Suprapubic skin (tissue), 4 donors: ENCODE measurements at places on chromosomes 1 and 21. TPM values are rescaled to one million over a fixed set of nuclear protein-coding genes. Genes with fewer than 3 reads are reported as not detected.
A peak's percentile ranks its signal among the peaks of the same experiment; 100 is the strongest.

DNA sequence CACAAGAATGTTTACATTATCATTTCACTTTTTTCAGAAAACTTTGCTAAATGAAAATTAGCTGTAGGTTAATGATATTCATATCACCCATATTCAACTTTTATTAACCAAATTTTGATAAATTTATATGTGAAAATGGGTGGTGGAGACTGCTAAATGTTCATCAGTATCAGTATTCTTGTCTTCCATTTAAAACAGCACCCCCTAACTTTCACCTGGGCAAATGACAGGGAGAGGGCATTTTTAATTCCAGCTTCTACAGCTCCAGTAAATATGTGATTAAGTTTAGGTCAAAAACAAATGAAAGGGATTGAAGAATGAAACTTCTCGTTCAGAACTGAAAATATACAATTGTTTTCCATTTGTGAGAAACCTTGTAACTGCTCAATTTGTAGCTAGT is 722.2 kb downstream of the KCNT2 start:
- H3K27ac ChIP-seq: no peak overlapping the region
- H3K4me3 ChIP-seq: no peak overlapping the region
- DNase-seq: no peak
- H3K36me3 ChIP-seq: no peaks in the 10 kb centered on the region
- no peaks in the 10 kb centered on the region for H3K27me3 ChIP-seq

DNA sequence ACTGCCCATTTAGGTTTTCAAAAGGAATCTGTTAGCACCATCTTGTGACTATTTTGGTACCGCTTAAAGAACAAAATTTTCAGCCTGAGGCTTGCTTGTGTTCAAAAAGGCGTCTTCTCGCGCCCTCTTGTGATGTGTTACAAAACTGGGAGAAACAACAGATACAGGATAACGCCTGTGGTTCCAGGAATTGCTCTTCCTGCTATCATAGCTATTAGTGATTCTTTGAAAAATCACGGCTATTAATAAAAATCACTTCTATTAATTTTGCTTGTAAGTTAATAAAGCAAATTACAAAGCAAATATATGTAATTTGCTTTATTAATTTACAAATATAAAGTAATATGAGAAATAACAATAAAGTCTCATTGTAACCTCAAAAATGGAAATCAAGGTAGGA is 82.2 kb upstream of the ABCD3 start:
- no peaks in the 10 kb centered on the region for H3K36me3 ChIP-seq
- H3K4me3 ChIP-seq: no peak overlapping the region
- peaks cover 8% of the 10 kb centered on the region for H3K4me1 ChIP-seq
- H3K27ac ChIP-seq: no peak overlapping the region

- peak overlapping the region; percentile 91 for H3K4me3 ChIP-seq
- peaks cover 27% of the 10 kb centered on the region for H3K4me1 ChIP-seq
- peaks cover 5% of the 10 kb centered on the region for H3K36me3 ChIP-seq
- peak overlapping the region; percentile 79 for H3K27ac ChIP-seq
Measured at GRCh38 chr1:151146072-151146411, 389 bp downstream of the SEMA6C start.

Gene ASCL5
- not detected for total RNA-seq

Gene TNFRSF9
- not detected for total RNA-seq

Gene CLCA1
- total RNA-seq: not detected

- H3K4me3 ChIP-seq: no peak overlapping the region
- no peaks in the 10 kb centered on the region for H3K27me3 ChIP-seq
- peaks cover 2% of the 10 kb centered on the region for H3K4me1 ChIP-seq
- no peak for DNase-seq
- H3K27ac ChIP-seq: no peak overlapping the region
- no peaks in the 10 kb centered on the region for H3K36me3 ChIP-seq
Measured at GRCh38 chr1:230763927-230764591, 16.9 kb downstream of the CAPN9 start.

- H3K4me1 ChIP-seq: peaks cover 39% of the 10 kb centered on the region
- H3K27ac ChIP-seq: no peak overlapping the region
- no peak for DNase-seq
- no peaks in the 10 kb centered on the region for H3K27me3 ChIP-seq
Measured at GRCh38 chr1:16349847-16350406, 2.4 kb downstream of the FBXO42 start.

DNA sequence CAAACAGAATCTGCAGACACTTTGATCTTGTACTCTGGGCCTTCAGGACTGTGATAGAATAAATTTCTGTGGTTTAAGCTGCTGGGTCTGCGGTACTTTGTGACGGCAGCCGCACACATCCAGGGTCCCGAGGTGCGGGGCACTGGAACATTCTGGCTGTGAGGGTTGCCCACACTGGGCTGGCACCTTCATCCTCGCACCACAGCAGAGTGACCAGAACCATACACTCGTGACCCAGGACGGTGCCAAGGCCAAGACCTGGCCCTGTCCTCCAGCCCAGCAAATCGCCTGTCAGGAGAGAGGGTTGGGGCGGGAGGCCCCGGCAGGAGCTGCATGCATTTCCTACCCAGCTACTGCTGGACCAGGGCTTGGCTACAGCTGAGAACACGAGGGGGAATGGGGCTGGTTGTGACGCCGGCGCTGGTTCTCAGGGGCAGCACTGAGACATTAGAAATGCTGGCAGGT is 2.6 kb upstream of the FTCD start:
- peak; percentile 39 for DNase-seq
- peaks cover 17% of the 10 kb centered on the region for H3K4me1 ChIP-seq
- no peak overlapping the region for H3K4me3 ChIP-seq
- H3K36me3 ChIP-seq: no peaks in the 10 kb centered on the region

DNA sequence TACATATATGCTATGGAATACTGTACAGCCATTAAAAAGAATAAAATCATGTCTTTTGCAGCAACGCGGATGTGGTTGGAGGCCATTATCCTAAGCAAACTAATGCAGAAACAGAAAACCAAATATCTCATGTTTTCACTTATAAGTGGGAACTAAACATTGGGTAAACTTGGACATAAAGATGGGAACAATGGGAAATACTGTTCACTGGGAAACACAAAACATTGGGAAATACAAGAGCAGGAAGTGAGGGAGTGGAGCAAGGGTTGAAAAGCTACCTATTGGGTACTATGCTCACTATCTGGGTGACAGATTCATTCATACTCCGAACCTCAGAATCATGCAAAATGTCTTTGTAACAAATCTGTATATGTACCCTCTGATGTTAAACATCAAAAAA is 17.3 kb upstream of the PPT1 start:
- peaks cover 10% of the 10 kb centered on the region for H3K27me3 ChIP-seq
- DNase-seq: no peak
- no peaks in the 10 kb centered on the region for H3K4me1 ChIP-seq
- no peak overlapping the region for H3K27ac ChIP-seq

GRCh38 chr1:77824694-77825093 is 45.2 kb downstream of the MIGA1 start:
- H3K4me1 ChIP-seq: peaks cover 6% of the 10 kb centered on the region
- H3K27ac ChIP-seq: no peak overlapping the region
- H3K4me3 ChIP-seq: no peak overlapping the region

DNA sequence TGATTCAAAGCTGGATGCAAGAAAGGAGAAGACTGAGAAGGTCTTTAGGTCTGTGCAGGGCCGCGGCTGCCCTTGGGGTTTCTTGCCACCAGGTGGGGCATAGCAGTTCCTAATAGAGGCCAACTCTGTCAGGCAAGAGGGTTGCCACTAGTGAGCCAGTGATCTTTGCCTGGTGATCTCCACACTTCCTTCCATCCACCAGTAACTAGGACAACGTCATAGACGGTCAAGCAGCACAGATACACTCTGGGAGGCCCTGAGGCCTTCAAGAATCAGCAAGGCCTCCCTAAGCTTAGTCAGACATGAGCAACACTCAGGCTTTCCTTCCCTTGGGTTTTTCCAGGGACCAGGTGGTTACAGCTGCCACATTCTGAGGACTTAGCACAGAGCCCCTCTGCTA is 32.9 kb upstream of the ATP2B4 start:
- DNase-seq: no peak
- H3K27ac ChIP-seq: no peak overlapping the region
- H3K4me3 ChIP-seq: no peak overlapping the region
- no peaks in the 10 kb centered on the region for H3K27me3 ChIP-seq
- no peaks in the 10 kb centered on the region for H3K36me3 ChIP-seq

GRCh38 chr1:154324669-154325582 is at the start of gene ATP8B2:
TSS of gene ATP8B2 (plus strand) at chr1:154325525. CDS start at chr1:154328142, 2,617 bp downstream.
- no peaks in the 10 kb centered on the region for H3K36me3 ChIP-seq
- peak; percentile 85 for DNase-seq
- peaks cover 55% of the 10 kb centered on the region for H3K4me1 ChIP-seq
- peak within 1 kb of the TSS; percentile 75 for H3K4me3 ChIP-seq

DNA sequence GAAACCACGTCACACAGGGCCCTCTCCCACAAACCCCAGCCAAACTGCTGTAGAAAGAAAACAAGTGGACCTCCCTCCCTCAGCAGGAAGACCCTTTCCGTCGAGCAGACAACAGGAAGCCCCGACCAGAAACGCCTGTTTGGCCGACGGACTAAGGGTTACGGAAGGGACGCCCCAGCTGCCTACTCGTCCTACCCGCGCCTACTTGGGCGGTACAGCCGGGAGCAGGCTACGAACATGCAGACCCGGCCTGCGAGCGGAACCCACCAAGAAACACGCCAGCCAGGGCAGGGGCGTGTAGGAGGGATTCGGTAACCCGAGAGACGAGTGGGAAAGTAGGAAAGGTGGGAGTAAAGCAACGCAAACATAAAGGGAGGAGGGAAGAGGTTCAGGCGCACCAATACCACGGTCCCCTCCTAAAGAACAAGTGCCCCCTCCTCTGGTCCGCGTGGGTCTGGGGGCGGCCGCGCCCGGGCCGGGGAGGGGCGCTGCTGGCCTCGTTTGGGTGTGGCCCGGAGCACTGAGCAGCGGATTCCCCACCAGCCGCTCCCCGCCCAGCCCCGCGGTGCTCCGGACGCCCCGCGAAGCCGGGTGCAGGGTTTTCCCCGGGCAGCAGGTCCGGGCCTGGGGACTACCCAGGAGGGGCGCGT is 450 bp downstream of the S100A10 start:
- peak overlapping the region; percentile 95 for H3K27ac ChIP-seq
- H3K27me3 ChIP-seq: no peaks in the 10 kb centered on the region

- H3K27ac ChIP-seq: no peak overlapping the region
- H3K4me3 ChIP-seq: no peak overlapping the region
- H3K36me3 ChIP-seq: no peaks in the 10 kb centered on the region
- DNase-seq: no peak
- peaks cover 46% of the 10 kb centered on the region for H3K27me3 ChIP-seq
Measured at GRCh38 chr1:1075148-1075935, 1.2 kb upstream of the RNF223 start.

DNA sequence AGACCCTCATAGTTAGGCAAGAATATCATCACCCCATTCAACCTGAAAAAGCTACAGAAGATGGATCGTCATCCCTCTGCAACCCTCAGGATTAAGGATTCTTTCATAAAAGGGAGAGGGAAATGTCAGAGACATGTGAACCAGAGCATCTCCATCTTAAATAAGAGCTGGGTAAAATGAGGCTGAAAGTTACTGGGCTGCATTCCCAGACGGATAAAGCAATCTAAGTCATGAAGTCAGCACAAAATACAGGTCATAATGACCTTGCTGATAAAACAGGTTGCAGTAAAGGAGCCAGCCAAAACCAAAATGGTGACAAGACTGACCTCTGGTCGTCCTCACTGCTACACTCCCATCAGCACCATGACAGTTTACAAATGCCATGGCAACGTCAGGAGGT is 22.6 kb downstream of the PRDX6 start:
- DNase-seq: no peak
- no peak overlapping the region for H3K27ac ChIP-seq
- H3K4me3 ChIP-seq: no peak overlapping the region

- H3K27ac ChIP-seq: peak overlapping the region; percentile 81
- H3K27me3 ChIP-seq: no peaks in the 10 kb centered on the region
- no peak for DNase-seq
Measured at GRCh38 chr1:101026430-101026788, 825 bp upstream of the DPH5 start.

DNA sequence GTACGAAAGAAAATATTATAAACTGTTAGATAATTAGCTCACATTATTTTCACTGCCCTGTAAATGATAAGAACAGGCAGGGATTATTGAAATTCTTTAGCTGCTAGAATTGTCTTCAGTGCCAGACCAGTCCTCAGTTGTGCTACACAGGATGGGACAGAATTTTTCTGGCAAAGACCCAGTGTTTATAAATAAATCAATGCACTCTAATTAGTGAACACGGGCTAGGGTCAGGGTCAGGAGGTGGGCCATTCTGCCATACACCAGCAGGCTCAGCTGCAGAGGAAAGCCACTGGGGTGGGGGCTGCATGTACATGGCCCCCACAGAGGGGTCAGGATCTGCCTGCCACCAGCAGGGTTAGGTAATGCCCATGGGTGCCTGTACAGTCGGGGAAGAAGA is 6.4 kb downstream of the BCAR3 start:
- DNase-seq: no peak
- H3K4me3 ChIP-seq: no peak overlapping the region
- H3K36me3 ChIP-seq: no peaks in the 10 kb centered on the region
- no peaks in the 10 kb centered on the region for H3K27me3 ChIP-seq

Gene FAM72C
- total RNA-seq: not detected

- H3K4me1 ChIP-seq: no peaks in the 10 kb centered on the region
- no peak overlapping the region for H3K27ac ChIP-seq
- no peak for DNase-seq
- no peaks in the 10 kb centered on the region for H3K36me3 ChIP-seq
Measured at GRCh38 chr1:38746402-38746935, 113.1 kb downstream of the RRAGC start.

DNA sequence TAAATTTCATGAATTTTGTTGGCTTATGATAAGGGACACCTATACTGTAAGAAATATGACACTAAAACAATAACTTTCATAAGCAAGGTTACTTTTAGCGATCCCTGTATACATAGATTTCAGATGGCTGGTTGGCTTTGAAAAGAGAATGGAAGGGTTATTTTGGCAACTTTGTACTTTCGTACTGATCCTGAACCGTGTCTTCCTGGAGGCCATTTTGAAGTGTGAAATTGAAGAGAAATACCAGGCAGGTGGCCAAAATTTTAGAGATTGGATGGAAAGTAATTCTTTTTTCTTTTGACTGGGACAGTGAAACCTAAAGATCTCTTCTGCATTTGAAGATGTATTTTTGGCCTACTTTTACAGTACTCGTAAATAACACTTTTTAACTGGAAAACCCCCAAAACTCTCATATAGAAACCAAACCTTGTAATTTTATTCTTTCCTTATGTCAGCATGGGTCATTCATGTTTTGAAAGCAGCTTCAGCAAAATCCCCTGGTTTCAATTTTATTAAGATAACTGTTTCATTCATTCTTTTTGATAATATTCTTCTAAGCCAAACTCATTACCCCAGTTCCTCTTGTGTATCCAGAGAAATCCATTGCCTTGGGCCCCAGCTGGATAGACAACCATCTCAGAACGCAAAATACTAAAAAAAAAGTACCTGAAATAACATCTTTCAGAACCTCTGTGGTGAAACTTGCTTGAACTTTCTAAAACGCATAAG is 38.4 kb upstream of the ZNF281 start:
- no peak overlapping the region for H3K4me3 ChIP-seq
- no peaks in the 10 kb centered on the region for H3K27me3 ChIP-seq
- H3K27ac ChIP-seq: no peak overlapping the region
- no peak for DNase-seq
- H3K4me1 ChIP-seq: no peaks in the 10 kb centered on the region

GRCh38 chr1:12578860-12579422 is 39.1 kb downstream of the DHRS3 start:
- H3K27ac ChIP-seq: no peak overlapping the region
- H3K27me3 ChIP-seq: no peaks in the 10 kb centered on the region
- DNase-seq: no peak
- H3K4me3 ChIP-seq: no peak overlapping the region
- peaks cover 14% of the 10 kb centered on the region for H3K4me1 ChIP-seq
- peaks cover 54% of the 10 kb centered on the region for H3K36me3 ChIP-seq

GRCh38 chr1:154568157-154568815 is 708 bp downstream of the CHRNB2 start:
- H3K4me3 ChIP-seq: peak overlapping the region; percentile 41
- no peak overlapping the region for H3K27ac ChIP-seq
- H3K4me1 ChIP-seq: peaks cover 9% of the 10 kb centered on the region
- H3K36me3 ChIP-seq: no peaks in the 10 kb centered on the region
- DNase-seq: no peak
- H3K27me3 ChIP-seq: peaks cover 16% of the 10 kb centered on the region
